BJ (cell line): ENCODE measurements at places on chromosomes 7 and 10. TPM values are rescaled to one million over a fixed set of nuclear protein-coding genes. Genes with fewer than 3 reads are reported as not detected.

Gene DGKI
- polyA plus RNA-seq: 1.3 and 1.4 TPM in 2 replicates

Gene ADARB2
- polyA plus RNA-seq: not detected in 2 replicates

Gene CDHR3
- 2.9 and 3.1 TPM in 2 replicates for polyA plus RNA-seq

Gene PRKG1
- 9.7 and 11.6 TPM in 2 replicates for polyA plus RNA-seq

Gene ZNF777
- polyA plus RNA-seq: 3.8 and 4.4 TPM in 2 replicates

Gene CALD1
- polyA plus RNA-seq: 1,629 and 1,746 TPM in 2 replicates

Gene C10orf67
- polyA plus RNA-seq: 0.10 and 0.15 TPM in 2 replicates

Gene GNB2
- polyA plus RNA-seq: 87.4 and 172 TPM in 2 replicates

Gene MAT1A
- polyA plus RNA-seq: not detected in 2 replicates

Gene PPP1R9A
- 0.09 and 0.16 TPM in 2 replicates for polyA plus RNA-seq

Gene SLC16A9
- polyA plus RNA-seq: 0.05 TPM in 2 replicates

Gene SPDYE16
- not detected in 2 replicates for polyA plus RNA-seq

Gene NEUROG3
- not detected in 2 replicates for polyA plus RNA-seq

Gene SMKR1
- 0.27 and 0.45 TPM in 2 replicates for polyA plus RNA-seq

Gene ARMH3
- polyA plus RNA-seq: 17.9 and 18.5 TPM in 2 replicates

Gene OIT3
- 0.07 TPM in 1 of 2 replicates, not detected in the other for polyA plus RNA-seq

Gene ACTL6B
- not detected in 2 replicates for polyA plus RNA-seq

Gene PCBD1
- 63.7 and 69.6 TPM in 2 replicates for polyA plus RNA-seq

Gene FBXL13
- 0.20 and 0.43 TPM in 2 replicates for polyA plus RNA-seq

Gene ZNF679
- polyA plus RNA-seq: not detected in 2 replicates

Gene FAM25G
- not detected in 2 replicates for polyA plus RNA-seq

Gene TEX47
- polyA plus RNA-seq: not detected in 2 replicates

Gene BTBD16
- not detected in 2 replicates for polyA plus RNA-seq

Gene IL15RA
- 4.6 and 7.5 TPM in 2 replicates for polyA plus RNA-seq

Gene ASAH2B
- polyA plus RNA-seq: 2.7 and 6.1 TPM in 2 replicates

Gene TCTN3
- 38.0 and 48.6 TPM in 2 replicates for polyA plus RNA-seq

Gene MRC1
- polyA plus RNA-seq: not detected in 2 replicates

Gene CALHM1
- not detected in 2 replicates for polyA plus RNA-seq

Gene FAM241B
- polyA plus RNA-seq: 2.9 and 3.4 TPM in 2 replicates

Gene SRRM3
- 0.48 and 0.80 TPM in 2 replicates for polyA plus RNA-seq

Gene FAM25C
- polyA plus RNA-seq: not detected in 2 replicates

Gene OPN1SW
- not detected in 2 replicates for polyA plus RNA-seq

Gene RAMP3
- not detected in 2 replicates for polyA plus RNA-seq

Gene GRM8
- not detected in 2 replicates for polyA plus RNA-seq

Gene NME8
- not detected in 2 replicates for polyA plus RNA-seq

Gene WIPF3
- polyA plus RNA-seq: not detected in 2 replicates

Gene CYP3A7
- polyA plus RNA-seq: not detected in 2 replicates

Gene C10orf105
- 0.69 and 1.1 TPM in 2 replicates for polyA plus RNA-seq

Gene MYH16
- polyA plus RNA-seq: not detected in 2 replicates

Gene CCDC172
- not detected in 2 replicates for polyA plus RNA-seq

Gene MALRD1
- not detected in 2 replicates for polyA plus RNA-seq

Gene NUDT1
- 19.3 and 22.0 TPM in 2 replicates for polyA plus RNA-seq

Gene SPDYE5
- polyA plus RNA-seq: 0.04 TPM in 1 of 2 replicates, not detected in the other

Gene ABCA13
- 0.15 and 0.34 TPM in 2 replicates for polyA plus RNA-seq

Gene SPDYE8
- not detected in 2 replicates for polyA plus RNA-seq

Gene COL1A2
- polyA plus RNA-seq: 4,875 and 8,996 TPM in 2 replicates

Gene CDC14C
- polyA plus RNA-seq: 0.04 TPM in 1 of 2 replicates, not detected in the other

Gene STEAP1
- 2.7 and 6.9 TPM in 2 replicates for polyA plus RNA-seq

Gene VPS41
- polyA plus RNA-seq: 15.7 and 31.9 TPM in 2 replicates

Gene VSTM4
- polyA plus RNA-seq: 2.8 and 4.4 TPM in 2 replicates

Gene SYT15
- 0.92 and 2.3 TPM in 2 replicates for polyA plus RNA-seq

Gene SPDYE2B
- not detected in 2 replicates for polyA plus RNA-seq

Gene NPFFR1
- polyA plus RNA-seq: not detected in 2 replicates

Gene GIMAP4
- not detected in 2 replicates for polyA plus RNA-seq
